Pulmonary artery endothelial cell (primary cell): ENCODE measurements at places on chromosomes 16 and 17. TPM values are rescaled to one million over a fixed set of nuclear protein-coding genes. Genes with fewer than 3 reads are reported as not detected.

DNA sequence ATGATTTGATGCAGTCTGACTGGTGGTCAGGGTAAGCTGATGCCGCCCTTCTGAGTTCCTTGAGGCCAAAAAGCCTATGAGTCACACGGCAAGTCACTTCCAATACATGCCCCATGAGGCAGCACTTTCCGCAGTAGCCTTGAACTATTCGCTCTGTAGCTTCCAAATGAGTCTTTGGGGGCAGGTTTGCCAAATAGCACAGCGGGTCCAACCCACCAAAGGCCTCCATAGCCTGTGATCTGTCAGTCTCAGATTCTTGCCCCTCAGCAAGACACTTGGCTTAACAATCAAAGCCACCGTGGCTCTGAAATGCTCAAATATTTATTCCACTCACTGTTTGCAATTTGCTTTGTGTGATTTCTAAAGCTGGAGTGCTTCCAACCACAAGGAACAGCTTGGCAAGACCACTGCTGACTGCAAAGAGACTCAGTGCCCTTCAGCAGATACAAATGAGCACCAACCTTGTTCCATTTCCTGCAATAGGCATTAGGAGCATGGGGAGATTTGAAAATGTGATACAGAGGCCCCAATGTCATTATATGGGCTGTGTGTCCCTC lies 45.4 kb downstream of the CLEC19A start:
- DNase-seq = no peak

- DNase-seq = no peak
Observed at GRCh38 chr16:78155791-78156345, 56.4 kb downstream of the WWOX start.

DNA sequence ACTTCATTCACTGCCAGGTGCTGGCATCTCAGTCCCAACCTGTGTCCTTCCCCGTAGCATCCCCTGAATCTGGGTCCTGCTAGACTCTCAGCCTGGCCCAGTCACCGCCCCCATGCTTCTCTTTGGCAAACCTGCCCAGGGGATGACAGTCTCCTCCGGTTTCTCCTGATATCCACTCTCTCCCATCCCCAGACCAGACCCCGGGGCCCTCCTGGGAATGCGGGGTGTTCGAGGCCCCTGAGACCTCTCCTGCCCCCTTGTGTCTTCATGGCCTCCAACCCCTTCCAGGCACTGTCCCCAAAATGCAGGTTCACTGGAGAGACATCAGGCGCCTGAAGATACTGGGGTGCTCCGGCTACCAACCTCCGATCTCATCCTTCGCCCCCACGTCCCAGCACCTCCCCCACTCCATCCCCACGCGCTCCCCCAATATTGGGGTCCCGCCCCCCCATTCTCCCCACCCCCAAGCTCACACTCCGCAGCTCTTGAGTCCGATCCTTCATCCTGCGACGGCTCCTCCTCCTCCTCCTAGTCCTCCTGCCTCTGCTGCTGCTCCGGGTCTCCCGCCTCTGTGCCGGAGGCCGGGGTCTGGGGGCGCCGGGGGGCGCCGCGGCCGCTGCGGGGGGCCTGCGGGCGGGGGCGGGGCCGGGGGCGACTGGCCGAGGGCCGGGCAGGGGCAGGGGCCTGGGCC lies 399 bp downstream of the STX1B start:
- DNase-seq = no peak

- DNase-seq = no peak
Observed at GRCh38 chr16:73034374-73034773, 13.6 kb downstream of the ZFHX3 start.

The CLEC3A gene
- total RNA-seq = not detected in 2 replicates

DNA sequence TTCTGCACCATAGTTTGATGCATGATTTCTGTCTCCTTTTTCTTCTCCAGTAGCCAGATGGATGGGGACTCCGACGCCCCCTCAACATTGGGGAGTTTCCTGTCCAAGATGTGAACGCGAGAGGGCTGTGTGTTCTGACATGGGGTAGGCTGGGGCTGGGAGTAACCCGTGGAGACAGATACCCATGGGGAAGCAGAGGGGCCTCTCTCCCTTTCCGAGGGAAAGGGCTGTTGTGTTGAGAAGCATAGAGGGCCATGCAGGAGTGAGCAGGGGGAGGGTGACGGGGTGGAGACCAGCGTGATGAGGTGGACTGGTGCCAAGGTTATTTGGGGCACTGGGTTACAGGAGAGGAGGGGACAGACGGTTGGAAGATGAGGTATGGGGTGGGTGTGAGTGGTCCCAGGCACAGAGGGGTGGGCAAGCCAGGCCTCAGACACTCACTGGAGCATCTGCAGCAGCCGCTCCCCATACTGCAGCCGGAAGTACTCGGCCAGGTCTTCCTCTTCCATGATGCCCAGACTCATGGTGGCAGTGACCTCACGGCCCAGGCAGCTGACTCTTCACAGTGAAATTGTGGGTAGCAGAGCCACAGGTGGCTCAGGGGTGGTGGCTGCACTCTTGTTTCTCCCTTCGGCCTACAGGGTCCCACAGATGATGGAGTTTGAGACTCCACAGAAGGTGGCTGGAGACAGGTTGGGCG lies 400 bp downstream of the CCDC42 start:
- no peak for DNase-seq

- DNase-seq = no peak
Observed at GRCh38 chr16:19481296-19481695, 40.6 kb downstream of the GDE1 start.

The TPSAB1 gene
- total RNA-seq = not detected in 2 replicates

The VMO1 gene
- 0.32 and 0.40 TPM in 2 replicates for total RNA-seq

GRCh38 chr17:17494870-17495535 lies 1.2 kb downstream of the RASD1 start:
- no peak for DNase-seq

The HSD17B2 gene
- total RNA-seq = 0.13 and 1.7 TPM in 2 replicates

The PIRT gene
- total RNA-seq = not detected in 2 replicates

DNA sequence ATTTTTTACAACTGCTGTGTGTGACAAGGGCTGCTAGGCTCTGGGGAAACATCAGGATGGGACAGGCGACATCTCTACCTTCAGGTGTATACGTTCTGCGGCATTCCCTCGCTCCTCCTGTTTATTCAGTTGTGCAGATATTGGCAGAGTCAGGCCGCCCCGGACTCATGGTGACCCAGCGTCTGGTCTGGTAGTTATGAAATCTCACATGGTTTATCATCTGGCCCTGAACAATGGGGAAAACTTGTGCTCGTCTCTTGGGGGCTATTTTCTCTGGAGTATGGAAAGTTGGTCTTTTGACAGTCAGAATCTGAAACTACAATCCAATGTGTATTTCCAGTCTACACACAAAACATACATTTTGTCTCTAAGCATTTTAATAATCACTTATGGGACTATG lies 3.3 kb downstream of the MARCHF10 start:
- DNase-seq = no peak

- DNase-seq = no peak
Observed at GRCh38 chr17:17351356-17351891, 48.3 kb downstream of the NT5M start.

The IGFALS gene
- not detected in 2 replicates for total RNA-seq

DNA sequence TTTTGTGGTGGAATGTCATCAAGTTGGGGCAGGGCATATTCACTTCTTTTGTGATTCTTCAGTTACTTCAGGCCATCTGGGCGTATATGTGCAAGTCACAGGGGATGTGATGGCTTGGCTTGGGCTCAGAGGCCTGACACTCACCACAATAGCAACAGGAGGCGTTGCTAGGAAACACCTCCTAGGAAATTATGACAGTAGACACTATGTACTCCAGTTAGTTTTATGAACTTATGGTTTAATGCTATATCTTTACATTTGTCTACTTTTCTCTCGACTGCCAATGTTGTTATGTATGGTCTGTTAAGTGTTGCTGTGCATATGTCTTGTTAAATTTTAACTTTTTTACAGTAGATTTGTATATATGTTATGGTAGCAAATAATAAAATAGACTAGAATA lies 788.7 kb upstream of the GOT2 start:
- no peak for DNase-seq

DNA sequence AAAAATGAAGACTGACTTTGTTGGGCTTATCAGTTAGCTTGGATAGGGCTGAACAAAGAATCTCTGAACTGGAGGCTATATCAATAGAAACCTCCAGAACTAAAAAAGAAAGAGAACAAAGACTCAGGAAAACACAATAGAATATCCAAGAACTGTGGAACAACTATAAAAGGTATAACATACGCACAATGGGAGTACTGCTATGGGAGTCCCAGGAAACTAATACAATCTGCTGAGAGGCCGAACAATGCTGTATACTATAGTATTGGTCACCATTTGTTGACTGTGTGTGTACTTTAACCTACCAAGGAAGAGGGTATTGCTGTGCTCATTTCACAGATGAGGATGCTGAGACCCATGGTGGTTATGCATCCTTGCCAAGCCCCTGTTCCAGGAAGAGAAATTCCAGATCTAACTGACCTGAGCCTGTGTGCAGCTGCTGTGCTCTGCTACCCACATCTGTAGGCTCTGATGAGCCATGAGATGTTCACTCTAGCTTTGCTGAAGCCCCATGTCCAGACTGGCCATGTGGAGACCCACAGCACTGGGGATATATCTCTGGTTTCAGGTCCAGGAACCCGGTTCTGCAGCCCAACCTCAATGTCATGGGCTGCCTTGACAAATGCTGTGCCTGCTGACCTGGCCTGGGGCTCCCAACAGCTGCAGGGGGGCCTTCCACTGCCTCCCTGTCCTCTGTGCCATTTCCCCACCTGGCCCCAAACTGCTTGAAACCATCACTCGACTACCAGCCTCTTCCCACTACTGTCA lies 254.3 kb upstream of the TNRC6C start:
- DNase-seq = no peak

GRCh38 chr16:48999044-48999443 lies 282.6 kb downstream of the CBLN1 start:
- no peak for DNase-seq

DNA sequence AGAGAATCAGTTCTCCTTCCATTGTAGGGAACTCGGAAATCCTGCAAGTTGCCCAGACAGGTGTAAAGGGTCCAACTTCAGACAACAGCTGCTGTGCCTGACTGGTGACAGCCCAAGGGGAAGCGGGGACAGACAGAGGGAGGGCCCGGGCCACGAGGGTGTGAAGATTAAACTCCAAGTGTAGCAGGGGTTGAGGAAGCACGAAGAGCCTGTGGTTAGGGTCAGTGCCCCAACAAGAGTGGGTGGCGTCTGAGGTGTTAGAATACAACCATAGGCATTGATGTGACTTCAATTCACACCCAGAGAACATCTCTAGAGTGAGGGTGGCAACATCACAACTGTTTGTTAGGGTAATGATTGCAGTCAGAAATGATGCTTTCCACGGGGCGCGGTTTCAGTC lies 39.1 kb downstream of the ASPA start:
- no peak for DNase-seq

DNA sequence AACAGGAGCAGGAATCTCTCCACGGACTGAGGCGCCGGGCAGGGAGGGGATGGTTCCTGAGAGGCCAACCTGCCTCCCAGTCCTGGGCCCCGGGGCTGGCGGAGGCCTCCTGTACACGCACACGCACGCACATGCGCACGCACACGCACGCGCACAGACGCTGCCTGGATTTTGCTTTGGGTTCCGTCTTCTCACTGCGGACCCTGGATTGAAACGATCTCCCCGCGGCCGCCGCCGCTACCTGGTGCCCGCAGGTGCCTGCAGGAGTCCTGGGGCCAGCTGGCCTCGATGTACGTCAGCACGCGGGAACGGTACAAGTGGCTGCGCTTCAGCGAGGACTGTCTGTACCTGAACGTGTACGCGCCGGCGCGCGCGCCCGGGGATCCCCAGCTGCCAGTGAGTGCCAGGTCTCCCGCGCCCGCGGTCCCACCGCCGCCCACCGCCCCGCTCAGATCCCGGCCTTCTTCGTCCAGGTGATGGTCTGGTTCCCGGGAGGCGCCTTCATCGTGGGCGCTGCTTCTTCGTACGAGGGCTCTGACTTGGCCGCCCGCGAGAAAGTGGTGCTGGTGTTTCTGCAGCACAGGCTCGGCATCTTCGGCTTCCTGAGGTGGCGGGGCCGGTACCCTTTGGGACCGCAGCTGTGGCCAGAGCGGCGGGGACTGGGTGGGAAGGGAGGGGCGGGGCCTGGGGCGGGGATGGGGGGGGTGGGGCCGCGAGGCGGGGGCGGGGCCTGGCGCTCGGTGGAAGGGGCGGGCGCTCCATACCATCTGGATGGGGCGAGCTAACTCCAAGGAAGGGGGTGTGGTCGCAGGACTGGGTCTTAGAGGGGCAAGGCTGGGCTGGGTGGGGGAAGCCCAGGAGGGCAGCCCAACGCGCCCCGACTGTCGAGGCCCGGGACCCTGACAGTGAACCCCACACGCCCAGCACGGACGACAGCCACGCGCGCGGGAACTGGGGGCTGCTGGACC lies 12.3 kb downstream of the CES4A start:
- DNase-seq = no peak

GRCh38 chr16:82585675-82586074 lies 41.1 kb upstream of the CDH13 start:
- DNase-seq = no peak

- DNase-seq = no peak
Observed at GRCh38 chr16:22862046-22862445, 48.1 kb downstream of the HS3ST2 start.

The TRIM16 gene
- 46.4 and 60.5 TPM in 2 replicates for total RNA-seq

DNA sequence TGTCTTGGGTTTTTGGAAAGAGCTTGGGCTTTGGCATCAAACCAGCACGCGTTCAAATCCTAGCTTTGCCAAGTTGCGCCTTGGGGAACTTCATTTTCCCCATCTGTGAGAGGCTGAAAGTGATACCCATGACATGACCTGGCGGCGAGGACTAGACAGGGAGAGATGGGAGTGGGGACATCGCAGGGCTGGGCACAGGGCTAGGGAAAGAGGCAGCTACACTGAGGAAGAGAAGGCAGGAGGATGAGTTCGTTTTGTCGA lies 202.9 kb downstream of the IRF8 start:
- DNase-seq = no peak

The BCL6B gene
- 101 and 117 TPM in 2 replicates for total RNA-seq

DNA sequence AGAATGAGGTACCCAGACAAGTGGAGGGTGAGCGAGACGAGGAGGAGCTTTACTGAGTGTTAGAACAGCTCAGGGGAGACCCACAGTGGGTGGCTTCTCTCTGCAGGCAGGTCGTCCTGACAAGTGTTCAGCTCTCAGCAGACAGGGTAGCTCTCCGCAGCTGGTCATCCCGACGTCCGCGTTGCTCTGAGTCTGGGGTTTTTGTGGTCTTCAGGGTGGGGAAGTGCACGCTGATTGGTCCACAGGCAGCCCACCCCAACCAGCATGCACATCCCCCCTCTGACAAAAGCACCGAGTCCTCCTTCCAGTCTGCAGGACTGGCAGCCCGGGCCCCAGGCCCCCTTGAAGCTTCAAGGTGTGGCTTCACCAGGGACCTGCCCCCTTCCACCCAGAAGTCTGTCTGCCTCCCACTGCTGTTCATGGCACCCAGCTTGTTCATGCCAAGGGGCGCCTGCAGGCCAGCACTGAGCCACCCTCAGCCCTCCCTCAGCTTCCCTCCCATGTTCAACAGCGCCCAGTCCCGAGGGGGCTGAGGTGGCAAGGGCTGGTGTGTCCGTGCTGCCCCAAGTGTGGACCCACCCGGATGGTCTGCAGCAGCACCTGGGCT lies 19.9 kb upstream of the WDR45B start:
- no peak for DNase-seq
